Left renal cortex interstitium (tissue), 4 donors: ENCODE measurements at places on chromosomes 11 and 22. TPM values are rescaled to one million over a fixed set of nuclear protein-coding genes. Genes with fewer than 3 reads are reported as not detected.

DNA sequence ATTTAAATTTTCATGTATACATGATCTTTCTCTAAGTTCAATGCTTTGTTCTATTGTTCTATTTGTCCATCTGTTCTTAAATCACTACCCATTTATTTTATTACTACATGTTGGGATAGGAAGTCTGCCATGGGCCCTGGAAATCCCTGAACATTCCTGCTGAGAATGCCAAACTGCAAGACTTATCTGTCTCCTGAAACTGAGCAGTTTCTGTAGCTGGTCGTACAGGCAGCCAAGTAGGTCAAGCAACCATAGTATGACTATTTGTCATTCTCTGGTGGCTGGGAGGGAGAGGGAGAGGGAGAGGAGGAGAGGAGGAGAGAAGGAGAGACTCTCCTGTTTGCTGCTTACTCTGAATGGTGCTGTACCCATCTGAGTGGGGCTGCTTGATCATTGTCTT is 82.8 kb upstream of the SNX19 start:
- no peak for DNase-seq

DNA sequence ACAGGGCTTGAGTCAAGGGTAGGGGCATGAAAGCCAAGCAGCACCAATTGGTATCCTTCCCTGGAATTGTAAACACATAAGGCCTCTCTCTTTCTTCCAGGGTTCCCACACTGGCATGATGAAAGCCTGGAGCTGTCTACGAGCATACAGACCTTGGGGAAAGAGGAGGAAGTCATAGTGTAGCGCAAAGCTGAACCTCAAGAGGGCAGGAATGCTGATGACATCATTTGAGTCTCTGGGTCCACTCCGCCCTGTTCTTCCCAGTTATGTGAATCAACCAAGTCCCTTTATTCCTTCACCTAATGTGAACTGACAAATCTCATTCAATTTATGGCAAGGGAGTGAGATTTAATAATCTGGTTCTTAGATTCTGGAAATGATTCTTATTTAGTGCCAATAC is 266.4 kb upstream of the NCAM1 start:
- no peak for DNase-seq

GRCh38 chr11:69718147-69718546 is 14.3 kb upstream of the FGF19 start:
- DNase-seq = no peak

GRCh38 chr11:133809569-133810491 is 35.5 kb downstream of the SPATA19 start:
- no peak for DNase-seq

- no peak for DNase-seq
Measured at GRCh38 chr11:6733326-6734275, 38.2 kb downstream of the OR2AG2 start.

DNA sequence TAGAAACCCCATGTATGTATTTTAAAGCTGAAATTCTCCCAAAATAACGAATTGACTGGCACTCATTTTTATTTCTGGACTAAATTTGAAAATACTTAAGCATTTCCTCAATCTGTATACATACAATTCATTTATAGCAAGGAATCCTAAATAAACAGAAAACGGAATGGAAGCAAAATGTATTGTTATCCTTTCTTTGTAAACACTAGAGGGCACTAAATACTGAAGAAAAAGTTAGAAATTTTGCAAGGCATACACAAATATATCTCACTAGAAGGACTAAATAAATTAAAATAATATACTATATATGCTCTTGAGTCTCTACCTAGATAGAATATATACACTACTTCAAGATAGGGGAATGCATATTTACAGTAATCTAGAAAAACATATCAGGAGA is 23.1 kb upstream of the ANO5 start:
- DNase-seq = no peak

GRCh38 chr11:7677071-7677470 is 3.8 kb upstream of the CYB5R2 start:
- no peak for DNase-seq

- DNase-seq = no peak
Measured at GRCh38 chr11:131832079-131832478, 461.7 kb downstream of the NTM start.

GRCh38 chr11:63543711-63544110 is 7.1 kb downstream of the PLAAT4 start:
- DNase-seq = no peak

DNA sequence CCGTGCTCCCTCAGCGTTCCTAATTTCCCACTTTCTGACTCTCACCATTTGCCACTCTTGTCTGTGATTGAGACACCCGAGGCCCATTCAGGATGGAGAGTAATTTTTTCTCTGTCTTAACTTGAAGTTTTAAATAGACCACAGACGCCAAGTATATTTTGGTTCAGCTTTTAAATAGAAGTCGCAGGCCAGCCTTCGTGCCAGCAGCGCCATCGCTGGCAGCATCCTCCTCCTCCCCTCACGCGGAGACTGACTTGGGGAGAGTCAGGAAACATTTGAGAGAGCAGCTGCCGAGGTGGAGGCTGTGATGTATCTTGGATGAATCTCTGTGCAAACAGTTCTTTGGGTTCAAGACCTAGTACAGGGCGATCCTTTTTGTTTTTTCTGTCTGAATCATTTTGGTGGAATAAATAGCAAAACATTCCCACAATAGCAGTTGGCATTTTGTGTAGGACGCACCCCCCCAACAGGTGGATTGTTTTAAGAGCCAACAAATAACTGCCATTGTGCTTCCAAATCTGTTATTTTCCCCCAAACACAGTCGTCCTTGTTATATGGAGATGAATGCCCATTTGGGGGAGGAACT is 889 bp upstream of the DMC1 start:
- DNase-seq = no peak

GAS2L1 gene
- 10.6 TPM for polyA plus RNA-seq

TRIM49 gene
- polyA plus RNA-seq = not detected

C11orf52 gene
- polyA plus RNA-seq = 9.7 TPM

SLC22A6 gene
- 27.5 TPM for polyA plus RNA-seq

IL10RA gene
- 2.4 TPM for polyA plus RNA-seq

CCDC188 gene
- polyA plus RNA-seq = 0.71 TPM

SAC3D1 gene
- 16.6 TPM for polyA plus RNA-seq

DEFB131B gene
- polyA plus RNA-seq = 1.2 TPM

OR8D1 gene
- not detected for polyA plus RNA-seq

MFRP gene
- polyA plus RNA-seq = not detected
